Ammon's horn (tissue), 1 donor: ENCODE measurements at places on chromosomes 1 and 21.

GRCh38 chr21:34523019-34523555, 11.1 kb upstream of the KCNE1 start:
- DNase-seq = no peak

DNA sequence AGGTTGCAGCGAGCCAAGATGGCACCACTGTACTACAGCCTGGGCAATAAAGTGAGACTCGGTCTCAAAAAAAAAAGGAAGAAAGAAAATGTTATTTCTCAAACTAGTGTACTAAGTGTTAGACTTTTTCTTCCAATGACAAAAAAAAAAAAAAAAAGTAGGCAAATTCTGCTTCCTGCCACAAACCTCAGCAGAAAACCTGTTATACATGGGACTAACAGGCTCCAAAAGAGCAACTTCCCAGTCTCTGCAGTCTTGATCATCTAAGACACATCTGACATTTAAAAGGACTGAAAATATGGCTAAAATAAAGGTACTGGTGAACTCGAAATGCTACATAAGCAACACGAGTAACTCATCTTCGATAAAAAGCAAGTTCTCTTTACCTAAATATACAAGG, 59.6 kb downstream of the HSF2BP start:
- no peak for DNase-seq

GRCh38 chr1:28130901-28131300, 42.5 kb upstream of the EYA3 start:
- no peak for DNase-seq

- no peak for DNase-seq
Measured at GRCh38 chr1:177669161-177669560, 300.7 kb downstream of the SEC16B start.

DNA sequence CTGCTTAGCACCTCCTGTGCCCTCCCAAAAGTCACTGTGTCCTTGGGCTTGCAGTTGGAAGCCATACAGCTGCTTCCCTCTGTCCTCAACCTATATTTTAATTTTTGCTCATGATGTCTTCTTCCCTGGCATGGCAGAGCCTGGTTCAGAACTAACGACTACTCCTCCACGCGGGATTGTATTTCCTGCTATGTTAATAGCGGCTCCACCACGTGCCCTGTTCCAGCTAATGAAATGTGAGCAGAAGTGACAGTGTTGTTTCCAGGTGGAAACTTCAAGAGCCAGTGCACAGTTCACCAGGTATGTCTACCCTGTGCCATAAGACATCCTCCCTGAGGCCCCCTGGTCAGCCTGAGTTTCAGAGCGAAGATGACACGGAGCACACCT, 52.1 kb downstream of the DHRS3 start:
- no peak for DNase-seq

GRCh38 chr1:174982971-174983689, 16.6 kb upstream of the CACYBP start:
- DNase-seq = no peak

- DNase-seq = no peak
Measured at GRCh38 chr1:53583868-53584776, 124.9 kb downstream of the DMRTB1 start.

GRCh38 chr1:153617663-153618062, 1.5 kb upstream of the S100A14 start:
- no peak for DNase-seq

DNA sequence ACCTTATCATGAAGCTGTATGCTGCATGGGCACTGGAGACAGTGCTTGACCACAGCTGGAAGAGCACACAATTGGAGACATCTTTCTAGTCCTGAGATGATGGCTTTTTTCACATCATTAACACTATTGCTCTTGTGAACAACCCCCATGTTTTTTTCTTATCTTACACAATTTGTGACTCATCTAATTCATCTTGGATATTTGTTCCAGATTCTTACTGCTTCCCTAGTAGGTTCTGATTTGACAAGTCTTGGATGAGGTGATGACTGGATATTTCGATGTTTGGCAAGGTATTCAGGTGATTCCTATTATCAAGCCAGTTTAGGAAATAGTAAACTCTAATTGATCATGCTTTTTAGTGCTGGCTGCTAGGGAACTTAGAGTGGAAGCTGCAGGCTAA, 23.7 kb downstream of the HLX start:
- DNase-seq = no peak

DNA sequence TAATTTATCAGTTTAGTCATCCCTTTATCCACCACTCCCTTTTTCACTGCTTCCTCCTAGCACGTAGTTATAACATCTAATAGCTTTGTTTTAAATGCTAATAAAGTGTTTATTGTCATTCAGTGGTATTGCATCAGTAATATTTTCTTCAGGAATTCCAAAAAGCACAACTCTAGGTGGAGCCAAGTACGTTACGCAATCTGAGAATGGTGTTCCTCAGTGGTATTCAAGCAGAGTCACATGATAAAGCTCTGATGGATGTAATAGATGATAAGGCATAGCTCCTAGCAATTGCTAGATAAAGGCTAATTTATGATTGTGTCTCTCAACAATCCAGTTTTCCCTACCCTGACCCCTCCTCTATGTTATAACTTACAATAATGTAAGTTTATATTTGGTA, 494.6 kb upstream of the ADGRL4 start:
- no peak for DNase-seq

DNA sequence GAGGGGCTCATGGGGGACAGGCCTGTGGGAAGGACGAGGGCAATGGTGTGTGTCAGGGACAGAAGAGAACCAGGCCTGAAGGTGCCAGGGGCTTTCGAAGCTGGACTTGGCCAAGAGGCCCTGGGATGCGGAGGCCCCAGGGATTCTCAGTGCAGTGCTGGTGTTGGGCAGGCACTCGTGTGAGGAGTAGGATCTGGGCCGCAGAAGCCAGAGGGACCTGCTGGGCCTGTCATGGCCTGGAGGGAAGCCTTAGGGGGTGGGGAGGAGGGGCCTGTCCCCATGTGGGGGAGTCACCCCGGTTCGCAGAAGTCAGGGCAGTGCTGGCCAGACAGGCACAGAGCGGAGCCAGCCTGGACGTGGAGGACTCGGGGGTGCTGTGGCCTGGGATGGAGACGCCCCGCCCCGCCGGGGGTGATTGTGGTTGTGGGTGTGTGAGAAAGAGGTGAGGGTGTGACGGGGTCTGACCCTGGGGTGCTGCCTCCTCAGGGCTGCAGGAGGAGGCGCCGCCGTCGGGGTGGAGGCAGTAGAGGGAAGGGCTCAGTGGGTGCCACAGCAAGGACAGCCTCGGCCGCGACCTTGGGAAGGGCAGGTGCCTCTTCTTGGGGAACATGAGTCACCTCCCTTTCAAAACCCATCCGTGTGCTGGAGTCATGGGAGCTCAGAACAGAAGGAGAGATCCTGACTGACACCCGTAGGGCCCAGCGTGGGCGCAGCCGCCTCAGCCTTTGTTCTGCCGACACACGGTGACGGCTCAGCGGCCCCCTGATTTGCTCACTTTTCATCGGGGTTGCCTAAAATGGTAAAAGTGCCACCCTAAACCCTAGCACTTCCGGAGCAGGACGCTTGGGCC, 33.9 kb downstream of the FAAP20 start:
- DNase-seq = peak; percentile 52

DNA sequence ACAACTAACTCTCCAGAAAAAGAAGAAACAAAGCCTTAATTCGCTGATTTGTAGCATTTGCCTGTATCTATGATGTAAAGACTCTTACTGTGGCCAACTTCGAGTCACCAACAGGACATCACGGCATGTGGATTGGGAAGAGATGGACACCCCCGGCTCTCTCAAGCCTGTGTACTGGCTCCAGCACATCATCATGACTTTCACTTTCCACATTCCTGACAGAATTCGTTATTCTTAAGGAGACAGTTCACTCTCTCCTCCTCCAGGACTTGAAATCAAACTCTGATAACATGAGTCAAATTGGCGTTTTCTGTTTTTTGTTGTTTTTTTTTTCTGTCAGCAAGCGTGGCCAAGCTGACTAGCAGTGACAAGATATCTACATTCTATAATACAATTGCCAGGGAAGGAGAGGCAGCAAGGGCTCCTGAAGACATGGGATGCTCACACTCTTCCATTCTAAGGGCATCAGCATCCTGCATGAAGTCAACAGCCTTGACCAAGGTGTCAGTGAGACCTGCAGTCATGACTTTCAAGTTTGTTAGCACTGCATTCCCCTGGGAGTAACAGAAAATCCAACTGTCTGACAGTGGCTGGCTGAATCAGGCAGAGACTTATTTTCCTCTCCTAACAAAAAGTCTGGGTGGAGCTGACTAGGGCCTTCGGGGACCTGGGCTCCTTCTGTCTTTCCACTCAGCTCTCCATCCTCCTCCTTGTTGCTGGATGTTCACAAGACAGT, 13.3 kb upstream of the TRAF3IP3 start:
- no peak for DNase-seq

- DNase-seq = no peak
Measured at GRCh38 chr1:47406966-47407365, 9.1 kb upstream of the FOXE3 start.

DNA sequence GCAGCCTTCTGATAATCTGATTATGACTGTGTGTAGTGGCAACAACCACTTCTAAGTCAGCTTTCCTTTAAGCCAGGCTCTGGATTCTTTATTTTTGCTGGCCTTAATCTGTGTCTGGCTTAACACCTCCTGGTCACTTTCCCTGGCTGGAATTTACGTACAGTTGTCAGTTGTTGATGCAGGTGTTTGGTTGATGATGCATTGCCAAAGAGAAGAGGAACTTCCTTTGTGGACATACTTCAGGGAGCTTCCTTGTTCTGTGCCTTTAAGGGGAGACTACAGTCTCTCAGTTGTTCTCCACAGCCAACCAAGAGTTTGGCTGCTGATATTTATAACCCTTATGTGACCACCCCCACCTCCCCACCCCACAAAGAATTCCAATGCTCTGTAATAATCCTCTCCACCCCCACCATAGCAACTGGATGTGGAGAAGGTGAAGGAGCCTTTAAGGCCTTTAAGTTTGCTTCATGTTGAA, 96.0 kb upstream of the BMP8A start:
- no peak for DNase-seq

DNA sequence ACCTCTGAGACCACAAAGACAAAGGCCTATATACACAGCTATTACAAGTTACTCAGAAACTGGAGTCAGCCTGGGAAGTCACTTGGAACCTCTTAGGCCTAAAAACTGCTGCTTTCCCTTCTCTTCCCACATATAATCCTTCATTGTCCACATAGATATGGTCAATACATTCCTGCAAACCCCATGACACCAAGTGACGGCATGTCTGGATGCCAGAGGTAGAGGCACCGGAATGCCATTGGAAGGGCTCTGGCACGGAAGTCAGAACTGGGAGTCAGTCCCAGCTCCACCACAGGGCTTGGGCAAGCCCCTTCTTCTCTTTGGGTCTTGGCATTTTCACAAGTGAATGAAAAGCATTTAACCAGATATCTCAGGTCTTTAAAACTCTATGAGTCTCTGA, 204.7 kb downstream of the MATN1 start:
- no peak for DNase-seq

DNA sequence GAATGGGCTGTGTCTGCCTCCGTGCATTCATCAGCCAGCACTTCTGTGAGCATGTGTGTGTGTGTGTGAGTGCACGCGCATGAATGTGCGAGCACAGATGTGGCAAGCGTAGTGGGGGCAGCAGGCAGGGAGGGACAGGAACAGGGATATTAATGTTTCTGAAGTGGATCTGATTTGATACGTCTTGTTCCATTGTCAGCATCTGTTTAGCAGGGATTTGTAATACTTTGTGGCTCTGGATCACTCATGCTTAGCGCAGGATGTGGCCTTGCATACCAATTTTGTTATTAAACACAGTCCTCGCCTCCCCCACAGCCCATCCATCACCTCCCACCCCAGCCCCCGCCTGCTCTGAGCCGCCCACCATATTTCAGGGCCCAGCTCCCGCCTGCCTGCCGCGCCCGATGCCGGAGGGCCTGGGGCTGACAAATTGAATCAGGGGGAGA, 52.4 kb downstream of the TMEM53 start:
- no peak for DNase-seq

DNA sequence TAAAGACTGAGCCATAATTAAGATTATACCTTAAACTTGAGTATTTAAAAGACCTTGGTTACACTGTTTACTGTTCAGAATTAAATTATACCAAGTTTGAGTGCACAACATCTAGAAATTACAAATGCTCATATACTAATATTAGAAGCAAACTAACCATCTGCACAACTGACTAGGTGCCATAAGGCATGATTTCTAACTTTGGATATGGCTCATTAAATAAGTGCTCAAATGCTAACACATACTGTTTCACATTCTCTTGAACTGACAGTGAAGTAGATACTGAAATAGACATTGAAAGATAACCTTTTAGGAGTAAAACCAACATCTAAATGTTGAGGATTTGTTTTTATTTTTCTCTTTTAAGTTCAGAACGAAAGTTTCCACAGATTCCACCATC, 74.1 kb downstream of the PRKAA2 start:
- peak; percentile 35 for DNase-seq

GRCh38 chr21:18759751-18760161, 356.2 kb upstream of the TMPRSS15 start:
- DNase-seq = no peak

DNA sequence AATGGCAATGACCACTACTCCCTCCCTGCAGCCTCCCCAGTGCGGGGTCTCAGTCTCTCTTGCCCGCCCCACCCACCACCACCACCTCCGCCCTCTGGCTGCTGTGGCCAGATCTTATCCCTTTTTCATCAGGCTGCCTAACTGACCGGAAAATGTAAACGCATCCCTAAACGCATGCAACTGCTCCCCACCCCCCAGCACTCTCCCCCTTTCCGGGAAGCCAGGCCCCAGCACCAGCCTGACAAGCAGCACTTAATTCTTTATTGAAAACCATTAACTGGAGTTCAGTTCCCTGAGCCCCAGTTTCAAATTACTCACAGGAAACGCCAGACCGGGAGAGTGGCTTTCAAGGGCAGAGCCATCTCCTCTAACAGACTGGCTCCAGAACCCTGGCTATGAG, 147.7 kb downstream of the DMRTA2 start:
- DNase-seq = no peak

GRCh38 chr1:197692965-197693364, 82.3 kb downstream of the DENND1B start:
- DNase-seq = no peak

- DNase-seq = no peak
Measured at GRCh38 chr21:27110956-27111355, 144.1 kb upstream of the ADAMTS5 start.

- DNase-seq = no peak
Measured at GRCh38 chr1:62682531-62682930, 5.7 kb downstream of the DOCK7 start.

- DNase-seq = no peak
Measured at GRCh38 chr1:234505769-234506102, 26.8 kb upstream of the TARBP1 start.

GRCh38 chr1:173206816-173207568, at the start of gene TNFSF4:
TSS of gene TNFSF4 (minus strand) at chr1:173207331. CDS start at chr1:173207176, 155 bp downstream.
- DNase-seq = no peak

DNA sequence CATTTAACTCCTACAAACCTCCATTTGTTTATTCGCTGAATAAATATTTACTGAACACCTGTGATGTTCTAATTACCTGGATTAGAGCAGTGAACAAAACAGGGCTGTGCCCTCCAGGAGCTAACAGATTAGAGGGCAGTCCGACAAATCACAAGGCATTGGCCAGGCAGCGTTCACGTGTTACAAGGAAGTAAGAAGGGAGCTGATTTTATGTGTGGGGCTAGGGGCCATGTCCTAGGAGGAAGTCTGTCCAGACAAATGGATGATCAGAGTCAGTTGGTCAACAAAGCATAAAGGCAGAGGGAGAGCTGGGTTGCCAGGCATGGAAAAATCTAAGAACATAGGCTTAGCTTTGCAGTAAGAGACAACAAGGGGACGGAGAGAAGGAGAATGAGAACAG, 57.3 kb upstream of the BACE2 start:
- DNase-seq = no peak
